ENCODE measurements at places on chromosomes 2 and 18.

DNA sequence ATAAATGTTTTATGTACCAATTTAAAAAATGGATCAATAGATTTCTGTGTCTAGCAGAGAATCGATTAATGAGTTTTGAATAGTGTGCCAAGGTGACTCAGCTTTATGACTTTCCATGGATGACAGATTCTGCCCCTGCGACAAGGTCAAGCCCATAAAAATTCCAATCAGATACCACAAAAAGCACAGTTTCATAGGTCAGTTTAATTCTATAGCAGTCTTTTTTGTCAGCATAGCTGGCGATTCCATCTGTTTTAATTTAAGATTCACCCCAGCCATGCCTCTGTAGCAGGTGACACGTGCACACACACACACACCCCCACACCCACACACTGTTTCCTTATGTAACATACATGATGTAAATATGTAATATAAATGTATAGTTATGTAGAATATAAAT is 28.9 kb downstream of the RAB31 start:
- DNase-seq, result no peak

DNA sequence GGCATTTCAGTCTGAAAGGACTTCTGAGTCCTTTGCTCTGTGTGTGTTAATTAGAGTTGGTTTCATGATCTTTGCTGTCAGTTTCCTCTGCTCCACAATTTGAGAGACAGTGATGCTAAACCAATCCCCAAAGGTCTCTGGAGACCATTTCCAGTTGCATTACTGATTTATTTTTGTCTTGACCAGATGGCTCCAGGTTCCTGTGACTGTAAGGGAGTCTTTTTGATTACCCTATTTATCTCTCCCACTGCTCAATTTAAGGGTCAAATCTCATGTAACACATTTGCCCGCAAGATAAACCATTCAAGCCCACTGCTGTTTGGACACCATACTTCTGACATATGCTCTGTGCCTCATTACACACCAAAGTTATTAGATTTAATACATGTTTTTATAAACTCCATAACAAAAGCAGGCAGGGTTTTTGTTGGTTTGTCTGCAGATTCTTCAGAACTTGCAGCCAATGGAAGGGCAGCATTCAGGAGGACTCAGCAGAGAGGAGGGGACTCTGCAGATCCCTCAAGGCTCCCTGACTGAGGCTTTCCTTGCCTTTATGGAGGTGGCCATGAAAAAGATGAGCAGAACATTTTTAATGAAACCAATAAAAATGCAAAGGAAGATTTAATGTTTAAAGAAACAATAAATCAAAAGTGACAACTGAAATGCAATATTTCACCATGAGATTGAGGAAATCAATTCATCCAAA is 889.3 kb upstream of the CELF4 start:
- no peak for DNase-seq

- no peak for DNase-seq
These were observed 301.6 kb downstream of the SLC8A1 start for GRCh38 chr2:40150266-40150665.

- DNase-seq, result no peak
These were observed 253.6 kb downstream of the NBAS start for GRCh38 chr2:15307526-15307925.

DNA sequence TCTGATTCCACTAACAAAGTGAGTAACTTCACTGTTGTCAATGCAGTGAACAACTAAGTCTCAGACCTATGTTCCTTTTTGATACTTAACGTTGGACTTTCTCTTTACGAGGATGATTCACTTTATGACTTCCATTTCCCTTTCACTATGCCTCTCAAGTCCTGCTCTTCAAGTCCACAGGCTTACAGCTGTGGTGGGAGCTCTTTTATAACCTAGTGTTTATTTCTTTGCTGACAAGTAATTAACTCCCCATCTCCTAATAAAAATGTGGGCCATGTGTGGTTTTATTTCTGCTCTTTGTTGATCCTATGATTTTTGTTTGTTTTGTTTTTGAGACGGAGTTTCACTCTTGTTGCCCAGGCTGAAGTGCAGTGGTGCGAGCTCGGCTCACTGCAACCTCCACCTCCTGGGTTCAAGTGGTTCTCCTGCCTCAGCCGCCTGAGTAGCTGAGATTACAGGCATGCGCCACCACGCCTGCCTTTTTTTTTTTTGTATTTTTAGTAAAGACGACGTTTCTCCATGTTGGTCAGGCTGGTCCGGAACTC is 142.1 kb downstream of the USP34 start:
- no peak for DNase-seq

- DNase-seq, result no peak
These were observed 12.0 kb downstream of the ATP6V1B1 start for GRCh38 chr2:70947556-70948184.

DNA sequence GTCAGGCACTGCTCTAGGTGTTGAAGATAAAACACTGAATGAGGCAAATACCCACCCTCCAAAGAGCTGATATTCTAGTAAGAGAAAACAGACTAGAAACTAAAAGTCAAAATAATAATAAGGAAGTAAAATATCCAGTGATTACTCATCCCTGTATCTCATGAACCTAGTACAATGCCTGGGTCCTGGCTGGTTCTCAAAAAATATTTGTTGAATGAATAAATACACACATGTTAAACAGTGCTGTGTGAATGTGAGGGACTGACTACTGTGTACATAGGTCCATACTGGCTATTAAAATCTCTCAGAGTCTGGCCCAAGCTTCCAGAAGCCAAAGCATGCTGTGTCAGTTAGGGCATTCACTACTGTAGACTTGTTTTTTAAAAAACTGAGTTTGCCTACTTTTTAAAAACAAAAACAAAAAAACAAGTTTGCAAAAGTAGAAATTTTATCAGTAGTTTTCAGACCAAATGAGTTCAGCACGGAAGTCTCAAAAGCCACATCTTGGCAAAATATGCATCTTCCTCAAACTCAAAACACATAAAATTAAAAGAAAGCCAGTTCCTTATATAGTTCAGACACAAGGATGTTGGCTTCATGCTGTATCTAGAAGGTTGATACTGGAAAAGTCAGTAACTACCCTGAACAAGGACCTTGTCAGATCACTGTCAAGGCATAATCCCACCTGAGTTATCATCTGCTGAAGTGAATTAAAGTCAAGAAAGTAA is 136.2 kb downstream of the THADA start:
- no peak for DNase-seq

GRCh38 chr2:230668939-230669303 is 43.7 kb upstream of the CAB39 start:
- DNase-seq, result no peak

GRCh38 chr2:221571025-221571550 is 1.0 kb downstream of the EPHA4 start:
- peak; percentile 22 for DNase-seq

DNA sequence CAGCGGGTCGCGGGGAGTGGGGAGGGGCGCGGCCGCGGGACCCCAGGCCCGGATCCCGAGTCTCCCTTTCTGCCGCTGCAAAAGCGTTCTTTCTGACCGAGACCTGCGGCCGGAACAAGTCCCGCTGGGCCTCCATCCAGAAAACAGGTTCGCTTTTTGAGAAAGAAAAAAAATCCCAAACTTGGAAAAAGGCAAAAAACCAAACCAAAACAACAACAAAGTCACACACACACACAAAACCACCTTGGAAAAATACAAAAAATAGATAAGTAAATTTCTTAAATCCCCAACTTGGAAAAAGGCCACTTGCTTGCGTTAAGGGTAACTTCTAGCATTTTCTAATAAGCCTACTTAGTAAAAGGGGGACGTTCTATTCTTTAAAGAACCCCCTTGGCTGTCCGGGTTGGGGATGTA is 250 bp upstream of the CHST10 start:
- DNase-seq, result no peak

- DNase-seq, result no peak
These were observed 8.6 kb upstream of the UBE2E3 start for GRCh38 chr2:180971811-180972210.

GRCh38 chr2:191777351-191777750 is 69.5 kb downstream of the CAVIN2 start:
- no peak for DNase-seq

- no peak for DNase-seq
These were observed 104.0 kb upstream of the PARD3B start for GRCh38 chr2:204441316-204441715.

DNA sequence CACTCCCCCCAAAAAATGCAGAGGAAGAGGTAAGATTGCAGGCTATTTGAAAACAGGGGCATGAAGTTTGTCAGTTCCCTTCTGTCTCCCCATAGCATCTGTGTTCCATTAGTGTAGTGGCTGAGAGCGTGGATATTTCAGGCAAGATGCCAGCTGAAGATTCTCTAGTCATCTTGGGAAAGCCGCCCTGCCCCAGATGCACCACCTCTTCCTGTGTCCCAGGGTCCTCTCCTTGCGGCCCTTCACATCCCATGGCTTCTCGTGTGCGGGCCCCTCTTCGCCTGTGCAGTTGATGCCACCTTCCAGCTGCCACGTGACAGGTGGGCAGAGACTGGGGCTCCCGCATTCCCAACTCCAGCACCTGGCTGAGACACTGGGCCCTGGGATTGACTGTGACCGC is 16.1 kb downstream of the TMEM127 start:
- no peak for DNase-seq

GRCh38 chr2:240197462-240198139 is 57.1 kb upstream of the OTOS start:
- DNase-seq, result no peak

DNA sequence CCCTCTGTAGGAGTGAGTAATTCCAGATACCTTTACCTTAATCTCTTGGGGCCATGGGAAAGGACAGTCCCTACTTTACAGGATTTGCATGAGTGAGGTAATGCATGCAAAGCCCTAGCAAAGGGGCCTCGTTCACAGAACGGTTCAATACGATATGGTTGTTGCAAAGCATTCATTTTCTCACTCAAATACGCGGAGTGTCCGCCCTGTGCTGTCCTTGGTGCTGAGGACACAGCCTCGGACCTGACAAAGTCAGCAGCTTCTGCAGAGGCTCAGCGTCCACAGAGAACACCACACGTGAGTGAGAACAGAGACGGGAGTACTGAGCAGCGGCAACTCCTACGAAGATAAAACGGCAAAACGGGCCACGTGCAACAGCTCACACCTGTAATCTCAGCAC is 125.7 kb downstream of the EIPR1 start:
- DNase-seq, result no peak

DNA sequence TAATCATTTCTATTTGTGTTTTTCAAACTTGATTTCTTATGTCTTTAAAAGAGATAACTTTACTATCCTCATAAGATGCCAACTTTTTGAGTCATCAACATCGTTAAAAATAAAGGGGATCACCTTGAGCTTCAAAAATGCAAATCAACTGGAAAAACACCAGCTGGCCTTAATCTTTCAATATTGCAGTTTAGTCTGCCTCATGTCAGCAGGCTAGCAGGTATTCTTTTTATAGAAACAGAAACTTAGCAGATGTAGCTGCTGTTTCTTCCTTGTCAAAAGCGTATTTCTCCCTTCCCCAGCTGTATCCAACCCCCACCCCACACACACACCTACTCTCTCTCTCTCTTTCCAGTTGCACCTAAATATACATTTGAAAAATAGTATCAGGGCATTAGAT is 154.1 kb upstream of the ZNF804A start:
- no peak for DNase-seq

DNA sequence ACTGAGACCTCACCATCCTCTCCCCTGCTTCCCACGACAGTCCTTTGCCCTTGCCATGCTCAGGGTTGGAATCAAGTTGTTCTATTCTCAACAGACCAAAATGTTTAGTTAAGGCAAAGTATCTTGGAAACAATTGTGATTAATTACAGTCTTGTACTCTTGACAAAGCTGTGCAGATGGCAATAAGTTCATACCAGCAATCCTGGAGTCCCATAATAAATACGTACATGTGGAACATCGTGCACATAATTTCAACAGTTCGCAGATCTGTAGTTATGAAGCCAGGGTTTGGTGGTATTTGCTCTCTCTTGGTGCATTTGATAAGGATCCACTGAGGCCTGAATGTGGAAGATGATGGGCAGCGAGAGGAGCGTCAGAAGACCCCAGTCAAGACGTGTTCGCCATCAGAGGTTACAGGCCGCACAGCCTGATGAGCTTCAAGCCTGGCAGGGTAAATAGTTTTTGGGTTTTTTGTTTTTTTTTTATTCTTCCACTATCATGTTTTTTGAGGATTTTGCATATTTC is 52.9 kb upstream of the EML6 start:
- DNase-seq, result no peak

DNA sequence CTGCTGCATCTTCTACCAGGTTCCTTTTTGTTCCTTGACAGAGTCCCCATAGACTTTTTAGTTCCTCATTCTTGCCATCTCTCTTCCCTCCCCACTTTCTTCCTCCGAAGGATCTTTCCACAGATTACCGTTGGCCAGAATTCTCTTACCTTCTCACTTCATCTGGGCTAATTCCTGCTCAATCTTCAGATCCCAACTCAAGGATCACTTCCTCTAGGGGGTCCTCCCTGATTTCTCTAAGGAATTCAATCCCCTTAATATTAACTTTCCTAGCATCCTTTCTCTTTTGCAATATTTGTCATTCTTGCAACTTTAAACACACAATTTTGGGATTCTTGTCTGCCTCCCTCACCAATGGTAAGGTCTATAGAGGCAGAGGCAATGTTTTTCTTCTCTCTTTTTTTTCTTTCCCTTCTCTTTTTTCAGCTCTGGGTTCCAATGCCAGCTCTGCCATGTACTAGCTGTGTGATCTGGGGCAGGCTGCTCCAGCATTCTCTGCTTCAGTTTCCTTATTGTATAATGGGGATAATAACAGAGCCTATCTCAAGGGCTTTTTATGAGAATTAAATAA is 5.4 kb upstream of the KCNE4 start:
- no peak for DNase-seq

DNA sequence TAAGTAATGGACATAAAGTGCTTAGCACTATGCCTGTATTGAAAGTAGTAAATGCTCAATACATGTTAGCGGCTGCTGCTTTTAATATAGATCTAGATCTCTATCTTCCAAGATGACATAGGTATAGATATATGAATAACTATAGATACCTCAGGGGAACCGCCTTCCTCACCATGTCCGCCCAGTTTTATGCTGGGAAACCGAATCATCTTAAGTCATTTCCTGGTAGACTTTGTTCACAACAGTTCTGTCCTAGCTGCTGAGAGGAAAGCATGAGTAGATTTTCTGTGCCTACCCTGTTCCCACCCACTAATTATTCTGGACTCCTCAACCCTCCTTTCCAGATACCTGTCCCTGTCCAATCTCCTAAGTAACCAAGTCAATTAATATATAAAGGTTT is 21.6 kb upstream of the ITM2C start:
- DNase-seq, result no peak

- DNase-seq, result no peak
These were observed 98.2 kb upstream of the B3GNT7 start for GRCh38 chr2:231297108-231297908.

- no peak for DNase-seq
These were observed 192.2 kb downstream of the PLCL1 start for GRCh38 chr2:197996583-197996982.

DNA sequence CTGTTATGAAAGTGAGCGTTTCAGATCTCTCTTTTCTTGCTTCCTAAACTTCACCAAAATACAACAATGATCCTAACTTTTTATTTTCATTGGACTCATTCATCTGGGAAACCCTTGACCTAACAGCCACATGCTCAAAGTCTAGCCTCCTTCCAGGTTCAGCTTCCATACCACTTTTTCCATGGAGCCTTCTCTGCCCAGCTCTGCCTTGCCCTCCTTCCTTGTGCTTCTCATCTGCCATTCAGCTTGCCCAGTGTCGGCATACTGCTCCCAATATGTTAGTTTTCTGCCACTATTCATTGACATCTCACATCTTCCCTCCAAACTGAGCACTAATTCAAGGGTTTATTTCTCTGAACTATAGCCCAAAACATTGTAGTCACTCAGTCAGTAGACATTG is 214.7 kb downstream of the RAD51AP2 start:
- DNase-seq, result no peak
